ENCODE measurements at places on chromosomes 1 and 21.

DNA sequence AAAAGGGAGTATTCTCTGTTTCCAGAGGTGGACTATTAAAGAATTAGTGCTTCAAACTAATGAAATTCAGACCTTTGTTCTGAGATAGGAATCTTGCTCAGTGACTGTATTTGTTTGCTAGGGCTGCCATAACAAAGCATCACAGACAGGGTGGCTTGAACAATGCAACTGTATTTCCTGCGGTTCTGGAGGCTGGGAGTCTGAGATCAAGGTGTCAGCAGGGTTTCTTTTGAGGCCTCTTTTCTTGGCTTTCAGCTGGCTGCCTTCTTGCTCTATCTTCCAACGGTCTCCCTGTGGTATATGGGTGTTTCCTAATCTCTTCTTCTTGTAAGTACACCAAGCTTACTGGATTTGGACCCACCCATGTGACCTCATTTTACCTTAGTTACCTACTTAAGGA is 264.6 kb upstream of the PROX1 start:
- DNase-seq: no peak

GRCh38 chr1:25513666-25514065 is 29.7 kb upstream of the LDLRAP1 start:
- DNase-seq: no peak

DNA sequence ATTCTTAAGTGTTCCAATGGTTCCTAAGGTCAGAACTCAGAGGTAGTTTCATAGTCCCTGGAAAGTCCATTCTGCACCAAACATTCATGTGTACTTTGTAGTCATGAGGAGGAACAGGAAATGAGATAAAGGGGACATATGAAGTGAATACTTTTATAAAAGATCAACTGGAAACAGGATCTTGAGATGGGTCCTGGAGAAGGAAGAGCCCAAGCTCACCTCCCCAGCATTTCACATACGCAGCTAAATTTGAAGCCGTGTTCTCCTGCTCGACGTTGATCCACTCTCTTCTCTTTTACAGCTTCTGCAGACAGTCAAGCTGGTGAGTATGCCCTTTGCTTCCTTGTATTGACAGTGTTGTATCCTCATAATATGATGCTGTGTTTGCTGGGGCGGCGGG is 429 bp downstream of the FCGR2A start:
- DNase-seq: no peak

DNA sequence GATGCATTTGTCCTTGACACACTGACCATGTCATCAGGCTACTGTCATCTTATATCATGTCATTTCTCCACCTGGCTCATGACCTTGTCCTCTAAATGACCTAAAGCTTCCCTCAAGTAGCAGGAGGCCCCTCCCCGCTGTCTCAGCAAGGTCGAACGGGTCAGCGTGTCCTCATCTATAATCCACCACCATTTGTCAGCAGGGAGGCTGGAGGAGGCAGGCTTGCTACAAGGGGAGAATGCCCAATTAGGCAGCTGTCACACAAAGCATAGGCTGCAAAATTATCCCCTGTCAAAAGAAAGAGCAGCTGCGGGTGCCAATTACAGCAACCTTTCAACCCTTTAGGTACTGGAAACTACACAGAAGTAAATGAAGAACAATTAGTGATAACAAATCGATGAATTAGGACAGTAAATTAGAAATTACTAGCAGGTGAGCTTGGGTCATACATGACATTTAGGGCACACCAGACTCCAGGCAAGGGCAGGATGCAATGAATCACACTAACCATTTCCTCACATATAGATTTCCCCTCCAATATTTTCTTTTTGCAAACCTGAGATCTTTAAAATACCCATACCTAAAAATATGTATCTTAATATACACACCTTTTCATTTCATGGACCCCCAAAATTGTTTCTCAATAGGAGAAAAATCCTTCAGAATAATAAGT is 61.2 kb downstream of the NRIP1 start:
- DNase-seq: no peak

- no peak for DNase-seq
Observed at GRCh38 chr1:183404476-183404875, 13.7 kb downstream of the NMNAT2 start.

GRCh38 chr1:22711071-22711470 is 432 bp downstream of the EPHB2 start:
- DNase-seq: no peak

- DNase-seq: peak; percentile 38
Observed at GRCh38 chr1:87560601-87561360, 232.1 kb downstream of the LMO4 start.

DNA sequence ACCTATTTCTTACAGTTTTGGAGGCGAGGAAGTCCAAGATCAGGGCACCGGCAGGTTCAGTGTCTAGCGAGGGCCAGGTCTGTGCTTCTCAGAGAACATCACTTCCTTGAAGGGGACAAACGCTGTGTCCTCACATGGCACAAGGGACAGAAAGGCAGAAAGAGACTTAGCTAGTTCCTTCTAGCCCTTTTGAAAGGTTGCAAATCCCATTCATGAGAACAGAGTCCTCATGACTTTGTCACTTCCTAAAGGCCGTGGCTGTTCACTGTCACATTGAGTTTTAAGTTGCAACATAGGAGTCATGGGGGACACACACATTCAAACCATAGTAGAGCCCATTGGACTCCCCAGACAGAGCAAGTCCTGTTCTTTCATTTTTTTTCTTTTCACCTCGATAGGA is 27.4 kb downstream of the PER3 start:
- no peak for DNase-seq

DNA sequence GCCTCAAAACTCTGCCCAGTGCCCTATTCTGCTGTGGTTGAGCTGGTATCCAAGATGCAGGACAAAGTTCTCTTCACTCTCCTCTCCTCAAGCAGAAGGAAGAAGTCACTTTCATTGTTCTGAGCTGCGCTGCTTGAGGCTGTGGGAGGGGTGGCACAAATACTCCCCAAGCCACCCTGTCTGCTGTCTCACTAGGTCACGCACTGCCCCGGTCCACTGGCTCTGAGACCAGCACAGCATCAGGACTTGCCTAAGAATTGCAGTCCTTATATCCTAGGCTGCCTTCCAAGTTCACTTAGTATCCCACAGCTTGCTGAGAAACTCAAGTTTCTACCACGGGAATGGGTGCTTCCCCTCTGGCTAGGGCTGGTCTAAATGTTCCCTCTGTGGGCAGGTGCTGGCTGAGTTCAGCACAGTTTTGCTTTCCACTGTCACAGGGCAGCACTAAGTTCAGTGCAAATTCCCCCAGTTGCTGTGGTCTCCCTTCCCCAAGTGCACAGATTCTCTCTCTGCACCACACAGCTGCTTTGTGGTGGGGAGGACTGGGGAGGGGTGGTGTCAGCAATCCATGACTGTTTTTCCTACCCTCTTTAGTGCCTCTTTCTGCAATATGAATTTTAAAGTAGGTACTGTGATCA is 32.4 kb downstream of the SLC9C2 start:
- no peak for DNase-seq

DNA sequence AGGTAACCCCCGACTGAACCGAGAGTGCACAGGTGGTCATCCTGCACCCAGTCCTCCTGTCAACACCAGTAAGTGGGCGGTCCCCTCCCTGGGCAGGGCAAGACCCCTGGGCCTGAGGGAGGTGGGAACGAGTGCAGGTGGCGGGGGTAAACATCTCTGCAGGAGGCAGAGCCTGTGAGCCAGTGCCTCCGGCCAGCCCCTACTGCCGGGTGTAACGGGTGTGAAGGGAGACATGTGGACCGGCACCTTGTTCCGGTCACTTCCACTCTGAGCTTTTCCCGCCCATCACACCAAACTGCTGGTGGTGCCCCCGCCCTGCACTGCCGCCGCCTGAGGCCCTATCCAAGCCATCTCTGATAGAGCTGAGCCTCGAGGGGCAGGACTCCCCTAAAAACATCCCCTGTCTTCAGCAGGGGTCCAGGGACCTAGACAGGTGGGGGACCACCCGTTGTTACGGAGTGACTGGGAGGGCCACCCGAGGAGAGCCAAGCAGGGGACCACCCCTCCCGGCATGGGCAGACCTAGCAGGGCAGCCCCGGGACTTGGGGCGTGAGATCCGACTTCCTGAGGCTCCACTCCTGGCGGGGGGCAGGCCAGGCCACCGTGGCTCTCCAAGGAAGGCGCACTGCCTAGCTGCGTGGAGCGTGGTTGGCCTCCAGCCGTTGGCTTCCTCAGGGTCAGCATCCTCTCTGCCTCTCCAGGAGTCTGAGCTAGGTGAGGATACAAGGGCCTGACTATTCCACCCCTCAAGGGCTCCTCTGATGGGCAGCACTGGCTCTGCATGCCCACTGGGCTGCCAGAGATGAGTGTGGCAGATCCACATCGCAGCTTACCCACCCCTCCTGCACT is 43.8 kb upstream of the LBR start:
- DNase-seq: no peak

- no peak for DNase-seq
Observed at GRCh38 chr1:167130829-167131510, 37.1 kb downstream of the STYXL2 start.

DNA sequence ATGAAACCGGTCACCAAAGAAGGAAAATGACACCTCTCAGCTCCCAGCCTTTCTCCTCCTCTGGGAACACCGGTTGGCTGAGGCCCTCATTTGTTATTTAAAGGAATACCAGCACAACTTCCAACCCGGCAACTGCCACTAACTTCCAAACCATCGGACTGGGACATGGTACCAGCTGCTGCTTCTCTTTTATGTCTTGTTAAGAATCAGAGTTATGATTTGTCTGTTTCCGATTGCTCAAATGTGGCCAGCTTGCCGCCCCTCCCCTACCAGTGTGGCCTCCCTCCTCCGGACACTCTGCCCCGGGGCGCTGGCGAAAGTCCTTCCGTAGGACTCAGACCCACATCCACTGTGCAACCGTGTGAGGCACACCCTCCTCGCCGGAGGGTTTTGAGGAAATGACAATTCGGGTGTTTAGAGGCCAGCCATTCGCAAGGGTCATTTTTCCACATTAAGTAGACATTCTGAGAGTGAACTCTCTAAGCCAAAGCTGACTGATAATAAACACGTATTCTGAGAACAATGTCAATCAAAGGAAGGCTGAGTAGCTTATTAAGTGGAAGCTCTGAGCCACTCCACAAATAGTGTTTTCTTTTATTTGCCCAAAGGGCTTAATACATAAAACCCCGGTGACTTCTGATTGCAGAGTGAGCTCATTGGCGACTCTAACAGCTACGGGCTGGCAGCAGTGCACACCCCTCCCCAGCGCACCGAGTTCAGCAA is 5.5 kb downstream of the RIPK4 start:
- peak; percentile 14 for DNase-seq

- DNase-seq: peak; percentile 28
Observed at GRCh38 chr1:2270260-2271100, 42.4 kb downstream of the SKI start.

DNA sequence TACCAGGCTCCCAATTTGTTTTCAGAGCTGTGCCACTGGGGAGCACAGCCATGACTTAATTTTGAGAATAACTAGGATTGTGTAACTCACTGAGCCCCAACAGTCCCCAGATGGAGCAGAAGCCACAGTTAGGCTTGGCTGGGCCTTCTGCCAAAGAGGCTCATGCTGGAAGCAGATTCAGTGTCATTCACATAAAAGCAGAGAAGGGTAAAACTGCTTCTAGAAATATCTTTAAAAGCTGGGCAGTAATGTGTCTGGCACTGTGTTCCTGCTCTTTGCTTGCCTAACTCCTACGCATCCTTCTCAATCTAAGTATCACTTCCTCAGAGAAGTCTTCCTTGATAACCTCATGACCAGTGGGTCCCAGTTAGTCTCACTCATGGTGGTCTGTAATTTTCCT is 20.3 kb downstream of the STK40 start:
- DNase-seq: peak; percentile 83

GRCh38 chr1:114703242-114703641 is 7.9 kb upstream of the AMPD1 start:
- DNase-seq: peak; percentile 25

DNA sequence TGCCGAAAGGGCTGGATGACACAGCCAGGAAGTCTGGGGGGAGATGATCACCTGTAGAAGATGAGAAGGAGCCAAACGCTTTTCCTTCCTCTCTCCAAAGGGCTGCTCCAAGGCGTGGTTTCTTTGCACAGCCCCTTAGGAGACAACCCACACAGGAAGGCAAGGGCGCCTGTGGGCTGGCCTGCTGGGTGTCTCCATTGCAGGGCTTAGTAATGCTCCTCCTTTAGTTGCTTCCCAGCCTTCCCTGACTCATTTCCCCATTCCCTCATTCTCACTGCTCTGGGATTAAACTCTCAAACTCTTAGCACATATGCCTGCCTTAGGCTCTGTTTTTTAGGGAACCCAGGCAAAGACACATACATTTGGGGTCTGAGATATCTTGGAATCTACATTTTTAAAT is 1.7 kb upstream of the CLCA1 start:
- peak; percentile 13 for DNase-seq

DNA sequence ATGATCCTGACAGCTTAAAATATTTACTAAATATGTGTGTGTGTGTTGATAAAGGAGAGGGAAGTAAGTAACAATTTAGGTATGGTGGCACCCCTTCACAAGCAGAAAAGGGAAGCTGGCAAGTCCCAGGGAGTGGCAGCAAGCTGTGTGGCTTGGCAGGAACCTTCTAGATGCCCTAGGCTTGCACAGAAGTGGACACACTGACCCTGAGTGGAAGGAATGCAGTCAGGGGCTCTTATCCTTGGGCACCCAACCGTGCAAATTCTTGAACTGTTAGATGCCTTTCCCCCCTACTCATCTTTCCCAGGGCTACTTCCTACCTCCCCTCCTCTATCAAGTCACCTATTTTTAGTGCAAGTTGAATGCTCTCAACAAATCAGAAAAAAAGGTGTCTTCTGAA is 18.9 kb downstream of the ACP6 start:
- peak; percentile 3 for DNase-seq

Data from iris pigment epithelial cell (primary cell).